ELR (cell line): ENCODE measurements at places on chromosomes 2 and 18.

GRCh38 chr18:11336241-11336640 is 186.9 kb upstream of the PIEZO2 start:
- DNase-seq = no peak

- DNase-seq = peak; percentile 58
These were observed 414.2 kb upstream of the CHST9 start for GRCh38 chr18:27599202-27599829.

GRCh38 chr18:28808373-28808772 is 631.4 kb upstream of the CDH2 start:
- no peak for DNase-seq

GRCh38 chr2:186484062-186484735 is 1.9 kb upstream of the ZC3H15 start:
- DNase-seq = no peak

DNA sequence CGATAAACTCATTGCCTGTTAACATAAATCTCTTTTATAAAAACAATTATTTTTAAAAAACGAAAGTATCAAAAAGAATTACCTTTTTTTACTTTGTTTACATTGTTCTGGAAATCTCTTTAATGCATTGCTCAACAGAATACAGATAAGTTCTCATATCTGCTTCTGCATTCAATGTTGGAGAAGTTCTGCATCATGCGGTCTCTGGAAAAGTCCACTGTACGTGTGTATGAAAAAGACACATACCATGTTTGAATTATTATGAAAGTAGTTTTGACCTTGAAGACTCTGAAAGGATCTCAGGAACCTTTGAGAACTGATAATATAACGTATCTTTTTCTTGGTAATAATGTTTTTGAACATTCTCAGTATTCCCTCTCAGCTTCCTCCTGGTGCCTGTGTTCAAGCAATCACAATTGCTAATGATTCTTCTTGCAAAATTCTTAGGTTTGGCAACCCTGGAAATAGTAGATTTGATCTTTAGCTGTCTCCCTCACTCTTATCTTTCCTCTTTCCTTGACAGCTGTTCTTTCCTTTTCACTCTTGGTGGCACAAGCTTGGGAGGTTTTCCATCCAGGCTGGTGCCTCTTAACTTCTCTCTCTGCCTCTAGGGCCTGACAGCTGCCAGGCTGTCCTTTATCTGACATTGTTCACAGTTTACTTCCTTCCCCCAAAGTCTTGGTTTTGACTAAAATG is 12.4 kb upstream of the IL1R1 start:
- DNase-seq = no peak

- DNase-seq = no peak
These were observed 5.8 kb downstream of the WNT6 start for GRCh38 chr2:218865396-218865795.

- no peak for DNase-seq
These were observed 19.4 kb downstream of the AGFG1 start for GRCh38 chr2:227491386-227491785.

- DNase-seq = no peak
These were observed 137.3 kb downstream of the CCDC148 start for GRCh38 chr2:158319269-158319668.
